ENCODE measurements at places on chromosomes 6 and 20.

DNA sequence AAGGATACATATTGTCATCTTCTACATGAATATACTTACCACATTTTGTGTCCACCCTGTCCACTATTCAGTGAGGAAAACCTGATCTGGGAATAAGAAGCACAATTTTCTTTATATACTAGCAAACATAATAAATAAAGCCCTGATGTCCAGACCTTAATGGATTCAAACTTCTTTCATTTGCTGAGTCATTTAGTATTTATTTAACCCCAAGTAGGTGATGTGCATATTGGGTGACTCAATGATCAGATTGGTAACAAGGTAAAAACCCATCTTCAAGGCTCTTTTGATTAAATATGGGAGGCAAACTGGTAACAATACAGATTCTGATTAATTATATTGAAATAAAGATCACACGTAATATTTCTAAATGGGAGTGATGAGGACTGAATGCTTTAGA is 1159.8 kb upstream of the EYS start:
- DNase-seq = no peak

GRCh38 chr6:101851911-101852310 is 458.4 kb downstream of the GRIK2 start:
- no peak for DNase-seq

- DNase-seq = no peak
Measured at GRCh38 chr6:29680416-29680815, 536 bp downstream of the ZFP57 start.

DNA sequence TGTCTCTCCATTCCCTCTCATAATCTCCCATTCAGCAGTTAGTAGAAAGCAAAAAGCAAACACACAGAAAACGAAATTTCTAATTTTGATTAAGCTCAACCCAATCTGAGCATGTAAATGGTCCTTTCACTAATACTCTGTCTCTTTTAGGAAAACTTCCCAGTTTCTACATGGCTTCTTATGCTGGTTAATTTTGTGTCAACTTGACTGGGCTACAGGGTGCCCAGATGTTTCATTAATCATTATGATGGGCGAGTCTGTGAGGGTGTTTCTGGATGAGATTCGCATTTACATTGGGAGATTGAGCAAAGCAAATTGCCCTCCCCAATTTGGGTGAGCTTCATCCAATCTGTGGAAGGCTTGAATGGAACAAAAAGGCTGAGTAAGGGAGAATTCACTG is 142.2 kb downstream of the MBOAT1 start:
- no peak for DNase-seq

DNA sequence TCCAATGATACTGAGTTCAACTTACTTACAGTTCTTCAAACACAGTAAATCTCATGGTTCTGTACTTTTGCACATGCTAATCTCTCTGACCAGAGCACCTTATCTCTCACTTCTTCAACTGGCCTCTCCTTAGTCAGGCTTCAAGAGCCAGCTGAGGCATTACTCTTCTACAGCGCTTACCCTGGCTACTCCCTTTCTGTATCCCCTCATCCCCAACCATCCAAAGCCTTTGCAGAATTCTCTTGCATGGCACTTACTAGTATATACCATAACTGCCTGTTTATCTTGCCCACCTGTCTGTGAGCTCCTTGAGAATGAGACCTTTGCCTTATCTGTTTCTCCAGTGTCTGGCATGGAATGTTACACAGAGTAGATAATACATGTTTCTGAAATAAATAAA is 49.2 kb downstream of the SESN1 start:
- no peak for DNase-seq
